Kasumi-1 (cell line): ENCODE measurements at places on chromosomes 16 and 17.

- no peak for DNase-seq
Measured at GRCh38 chr17:72306037-72306436, 185.2 kb downstream of the SOX9 start.

DNA sequence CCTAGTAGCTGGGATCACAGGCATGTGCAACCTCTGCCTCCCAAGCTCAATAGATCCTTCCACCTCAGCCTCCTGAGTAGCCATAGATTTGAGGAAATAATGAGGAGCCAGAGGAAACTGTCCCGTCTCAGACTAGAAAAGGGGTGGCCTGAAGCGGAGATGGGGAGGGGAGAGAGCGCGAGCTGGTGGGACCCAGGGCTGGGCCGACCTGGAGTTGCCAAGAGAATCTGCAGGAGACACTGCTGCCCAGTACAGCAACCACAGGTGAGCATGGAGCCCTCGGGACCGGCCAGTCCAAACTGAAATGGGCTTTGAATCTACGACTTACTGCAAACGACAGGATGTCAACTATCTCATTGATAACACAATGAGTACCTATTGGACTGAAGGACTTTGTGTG lies 24.3 kb downstream of the CD300A start:
- DNase-seq, result no peak

GRCh38 chr17:31722251-31723056 lies 136.6 kb downstream of the COPRS start:
- DNase-seq, result no peak

DNA sequence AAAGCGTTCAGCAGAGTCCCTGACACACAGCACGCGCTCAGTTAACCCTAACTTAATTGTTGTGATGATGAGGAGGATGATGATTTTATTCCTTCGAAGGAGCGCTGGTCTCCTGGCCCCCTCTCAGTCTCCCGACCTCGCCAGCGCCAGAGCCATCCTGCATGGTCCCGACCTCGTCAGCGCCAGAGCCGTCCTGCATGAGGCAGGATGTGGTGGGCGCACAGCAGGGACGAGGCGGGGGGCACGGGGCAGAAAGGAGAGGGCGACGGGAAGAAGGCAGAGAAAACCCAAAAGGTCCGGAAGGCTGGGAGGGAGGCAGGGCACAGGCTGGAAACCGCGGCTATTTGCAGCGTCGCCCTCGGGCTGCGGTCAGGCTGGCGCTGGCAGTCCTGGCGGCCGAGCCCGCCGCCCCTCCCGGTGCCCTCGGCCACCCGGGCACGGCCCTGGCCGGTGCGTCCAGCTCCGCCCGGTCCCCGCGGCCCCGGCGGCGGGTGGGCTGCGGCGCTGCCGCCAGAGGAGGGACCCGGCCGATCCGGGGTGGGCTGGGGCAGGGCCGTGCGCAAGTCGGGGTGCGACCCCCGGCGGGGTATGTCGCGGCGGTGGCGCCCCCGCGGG lies 3.0 kb upstream of the TAC4 start:
- peak; percentile 26 for DNase-seq

DNA sequence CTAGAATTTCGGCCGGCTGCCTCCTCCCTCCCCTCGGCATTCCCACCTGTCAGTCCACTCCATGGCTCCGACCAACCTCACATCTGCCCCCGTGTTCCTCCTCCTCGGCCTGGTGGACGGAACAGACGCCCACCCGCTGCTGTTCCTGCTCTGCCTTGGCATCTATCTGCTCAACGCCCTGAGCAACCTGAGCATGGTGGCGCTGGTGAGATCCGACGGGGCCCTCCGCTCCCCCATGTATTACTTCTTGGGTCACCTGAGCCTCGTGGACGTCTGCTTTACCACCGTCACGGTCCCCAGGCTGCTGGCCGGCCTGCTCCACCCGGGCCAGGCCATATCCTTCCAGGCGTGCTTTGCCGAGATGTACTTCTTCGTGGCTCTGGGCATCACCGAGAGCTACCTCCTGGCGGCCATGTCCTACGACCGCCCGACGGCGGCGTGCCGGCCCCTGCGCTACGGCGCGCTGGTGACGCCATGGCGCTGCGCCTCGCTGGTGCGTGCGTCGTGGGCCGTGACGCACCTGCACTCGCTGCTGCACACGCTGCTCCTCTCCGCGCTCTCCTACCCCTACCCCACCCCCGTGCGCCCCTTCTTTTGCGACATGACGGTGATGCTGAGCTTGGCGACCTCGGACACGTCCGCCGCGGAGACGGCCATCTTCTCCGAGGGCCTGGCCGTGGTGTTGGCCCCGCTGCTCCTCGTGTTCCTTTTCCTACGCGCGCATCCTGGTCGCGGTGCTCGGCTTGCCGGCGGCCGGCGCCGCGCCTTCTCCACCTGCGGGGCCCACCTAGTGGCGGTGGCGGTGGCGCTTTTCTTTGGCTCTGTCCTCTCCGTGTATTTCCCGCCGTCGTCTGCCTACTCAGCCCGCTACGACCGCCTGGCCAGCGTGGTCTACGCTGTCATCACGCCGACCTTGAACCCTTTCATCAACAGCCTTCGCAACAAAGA lies at the start of gene OR3A2:
Gene OR3A2, minus strand, starts transcription at position 440 of the 948 bp plus-strand sequence.
- no peak for DNase-seq

DNA sequence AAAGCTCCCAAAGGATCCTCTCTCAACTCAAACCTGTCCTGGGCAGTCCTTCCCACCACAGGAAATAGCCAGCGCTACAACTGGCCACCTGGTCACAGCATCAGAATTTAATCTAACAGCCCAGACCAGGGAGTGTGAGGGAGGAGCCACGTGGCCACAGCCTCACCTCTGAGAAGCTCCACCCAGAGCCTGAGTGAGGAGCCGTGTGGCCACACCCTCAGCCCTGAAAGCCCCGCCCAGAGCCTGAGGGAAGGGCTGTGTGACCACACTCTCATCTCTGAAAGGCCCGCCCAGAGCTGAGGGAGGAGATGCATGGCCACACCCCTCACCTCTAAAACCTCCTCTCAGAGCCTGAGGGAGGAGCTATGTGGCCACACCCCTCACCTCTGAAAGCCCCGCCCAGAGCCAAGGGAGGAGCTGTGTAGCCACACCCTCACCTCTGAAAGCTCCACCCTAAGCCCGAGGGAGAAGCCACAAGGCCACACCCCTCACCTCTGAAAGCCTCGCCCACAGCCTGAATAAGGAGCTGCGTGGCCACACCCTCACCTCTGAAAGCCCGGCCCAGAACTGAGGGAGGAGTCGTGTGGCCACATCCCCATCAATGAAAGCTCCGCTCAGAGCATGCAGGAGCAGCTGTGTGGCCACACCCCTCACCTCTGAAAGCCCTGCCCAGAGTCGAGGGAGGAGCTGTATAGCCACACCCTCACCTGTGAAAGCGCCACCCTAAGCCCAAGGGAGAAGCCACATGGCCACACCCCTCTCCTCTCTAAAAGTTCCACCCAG lies 28.6 kb downstream of the SLC38A8 start:
- peak; percentile 47 for DNase-seq

- no peak for DNase-seq
Measured at GRCh38 chr17:81852237-81852636, 8.1 kb downstream of the P4HB start.

DNA sequence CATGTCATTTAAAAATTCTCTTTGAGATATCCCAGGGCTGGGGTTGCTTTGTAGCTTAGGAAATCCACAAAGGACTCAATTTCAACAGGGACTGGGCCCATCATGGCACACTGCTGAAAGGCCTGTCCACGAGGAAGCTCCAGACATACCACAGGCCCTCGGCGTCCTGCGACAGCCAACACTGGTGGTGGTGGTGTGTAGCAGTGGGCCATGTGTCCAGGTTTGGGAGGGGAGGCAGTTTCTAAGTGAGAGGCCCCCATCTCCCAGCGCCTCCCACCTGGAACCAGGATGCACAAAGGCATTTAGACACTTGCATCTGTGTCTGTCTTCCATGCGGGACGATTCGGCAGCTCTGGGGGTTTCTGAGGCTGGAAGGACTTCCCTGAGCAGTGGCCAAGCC lies 65.2 kb upstream of the ZNF423 start:
- DNase-seq, result no peak

DNA sequence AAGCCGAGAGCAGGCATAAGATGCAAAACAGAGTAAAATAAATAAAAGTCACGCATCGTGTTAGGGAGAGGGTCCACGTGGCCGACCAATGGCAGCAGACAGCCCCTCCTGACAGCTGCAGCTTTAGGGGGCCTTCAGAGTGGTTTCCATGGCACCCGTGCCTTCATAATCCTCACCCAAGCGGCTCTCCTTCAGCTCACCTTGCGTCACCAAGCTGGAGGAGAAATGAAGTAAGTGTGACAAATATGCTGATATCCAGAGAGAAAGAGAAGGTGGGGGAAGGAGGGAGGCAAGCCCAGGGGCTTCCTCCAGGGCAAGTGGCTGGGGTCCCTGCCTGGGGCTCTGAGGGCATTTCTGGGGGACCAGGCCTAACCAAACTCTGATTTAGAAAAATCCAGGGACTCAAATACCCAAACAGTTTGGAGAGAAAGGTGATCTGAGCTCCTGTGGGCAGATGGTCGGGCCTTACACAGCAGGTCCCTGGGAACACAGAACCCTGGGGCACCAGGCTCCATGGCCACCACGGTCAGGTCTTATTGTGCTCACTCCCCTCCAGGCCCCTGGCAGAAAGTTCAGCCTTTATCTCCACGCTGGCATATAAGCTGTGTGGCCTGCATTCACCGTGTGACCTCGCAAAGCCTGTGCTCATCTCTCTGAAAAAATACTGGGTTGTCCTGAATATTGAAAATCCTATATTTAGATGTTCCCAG lies 80.7 kb upstream of the TNRC6C start:
- DNase-seq, result no peak

- DNase-seq, result no peak
Measured at GRCh38 chr17:59299400-59300092, 31.9 kb upstream of the YPEL2 start.

GRCh38 chr17:57600074-57600473 lies 145.0 kb downstream of the CCDC182 start:
- DNase-seq, result peak; percentile 32

DNA sequence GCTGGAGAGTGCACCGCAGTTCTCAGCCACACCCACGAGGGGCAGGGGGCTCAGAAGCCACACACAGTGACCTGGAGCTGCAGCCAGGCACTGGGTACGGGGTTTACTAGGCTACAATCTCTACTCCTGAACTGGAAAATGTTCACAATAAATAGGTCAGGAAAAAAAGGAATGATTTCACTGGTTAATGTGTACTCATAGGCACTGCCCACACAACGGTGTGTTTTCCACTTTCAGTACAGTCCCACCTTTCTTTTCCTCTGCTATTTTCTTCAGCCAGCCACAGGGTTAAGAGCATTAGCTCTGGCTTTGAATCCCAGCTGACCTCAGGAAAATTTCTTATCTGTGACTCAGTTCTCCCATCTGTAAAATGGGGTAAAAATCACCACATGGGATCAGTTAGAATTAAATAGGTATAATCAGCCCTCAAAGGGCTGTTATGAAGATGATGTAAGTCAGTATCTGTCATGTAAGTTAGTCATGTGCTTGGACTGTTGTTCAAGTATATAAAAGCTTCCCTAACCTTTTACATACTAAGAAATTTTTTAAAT lies 35.7 kb downstream of the ZCCHC14 start:
- DNase-seq, result no peak

GRCh38 chr16:85435286-85435685 lies 177.8 kb upstream of the GSE1 start:
- no peak for DNase-seq

DNA sequence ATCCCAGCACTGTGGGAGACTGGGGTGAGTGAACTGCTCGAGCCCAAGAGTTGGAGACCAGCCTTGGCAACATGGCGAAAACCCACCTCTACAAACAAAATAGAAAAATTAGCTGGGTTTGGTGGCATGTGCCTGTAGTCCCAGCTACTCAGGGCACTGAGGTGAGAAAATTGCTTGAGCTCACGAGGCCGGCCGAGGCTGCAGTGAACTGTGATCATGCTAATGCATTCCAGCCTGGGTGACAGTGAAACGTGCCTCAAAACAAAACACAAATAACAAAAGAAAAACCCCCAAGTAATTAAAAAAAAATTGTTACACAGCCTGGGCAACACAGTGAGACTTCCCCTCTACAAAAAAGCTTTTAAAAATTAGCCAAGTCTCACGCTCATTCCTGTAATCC lies 5.0 kb downstream of the CCDC47 start:
- no peak for DNase-seq

DNA sequence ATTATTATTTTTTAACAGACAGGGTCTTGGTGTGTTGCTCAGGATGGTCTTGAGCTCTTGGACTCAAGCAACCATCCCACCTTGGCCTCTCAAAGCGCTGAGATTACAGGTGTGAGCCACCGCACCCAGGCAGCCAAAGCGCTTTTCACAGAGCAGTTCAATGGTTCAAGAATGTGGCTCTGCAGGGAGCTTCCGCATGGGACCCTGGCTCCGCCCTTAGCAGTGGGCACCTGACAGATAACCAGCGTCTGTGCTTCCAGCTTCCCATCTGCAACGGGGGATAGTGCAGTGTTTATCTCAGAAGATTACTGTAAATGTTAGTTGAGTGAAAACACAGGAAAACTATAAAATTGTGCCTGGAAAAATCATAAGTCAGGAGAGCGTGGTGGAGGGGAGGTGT lies 99.4 kb downstream of the KCNJ12 start:
- no peak for DNase-seq

DNA sequence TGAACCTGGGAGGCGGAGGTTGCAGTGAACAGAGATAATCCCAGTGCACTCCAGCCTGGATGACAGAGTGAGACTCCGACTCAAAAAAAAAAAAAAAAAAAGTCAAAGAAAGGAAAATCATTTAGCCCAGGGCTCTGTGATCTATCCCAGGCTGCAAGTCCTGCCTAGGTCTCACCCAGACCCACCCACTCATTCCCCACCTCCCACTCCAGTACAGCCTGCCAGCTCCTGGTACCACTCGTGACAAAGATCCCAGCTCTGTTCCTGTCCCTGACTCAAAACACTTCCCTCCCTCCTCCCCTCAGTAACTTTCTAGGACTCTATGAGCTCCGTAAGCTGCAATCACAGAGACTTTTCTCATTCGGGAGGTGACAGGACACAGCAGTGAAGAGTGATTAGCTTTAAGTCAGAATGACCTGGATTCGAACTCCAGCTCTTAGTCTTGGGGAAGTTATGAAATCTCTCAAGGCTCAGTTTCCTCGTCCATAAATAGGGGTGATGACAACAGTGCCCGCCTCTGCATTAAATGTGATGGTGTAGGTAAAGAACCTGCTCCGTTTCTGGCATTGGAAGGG lies 28.0 kb upstream of the MRPS23 start:
- no peak for DNase-seq

DNA sequence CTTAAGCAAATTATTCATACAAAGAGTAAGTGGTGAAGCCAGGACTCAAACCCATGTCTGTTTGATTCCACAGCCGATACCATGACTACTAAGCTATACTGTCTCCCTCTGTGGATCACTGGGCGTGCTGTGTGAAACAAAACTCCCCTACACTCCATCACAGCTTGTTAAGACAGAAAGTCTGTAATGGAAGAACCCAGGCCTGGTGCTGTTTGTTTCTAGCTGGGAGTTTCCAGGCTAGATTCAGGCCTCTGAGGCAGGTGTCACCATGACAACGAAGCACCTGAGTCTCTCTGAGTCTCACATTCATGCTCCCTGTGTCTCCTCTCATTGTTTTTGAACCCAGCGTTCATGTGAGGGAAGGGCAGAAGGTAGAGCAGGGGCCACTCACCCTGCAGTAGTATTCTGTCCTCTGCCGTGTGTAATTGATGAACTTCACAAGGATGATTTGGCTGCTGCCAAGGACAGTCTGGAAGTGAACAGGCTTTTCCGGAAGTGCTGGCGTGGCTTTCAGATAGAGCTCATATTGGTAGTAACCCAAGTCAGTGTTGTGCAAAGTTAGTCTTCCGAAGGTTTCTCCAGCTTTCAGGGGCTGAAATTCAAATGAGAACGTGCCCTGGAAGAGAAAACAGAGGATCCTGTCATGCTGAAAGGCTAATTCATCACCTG lies 8.6 kb upstream of the VAC14 start:
- DNase-seq, result no peak

GRCh38 chr17:37816950-37817349 lies 72.1 kb upstream of the HNF1B start:
- no peak for DNase-seq

- DNase-seq, result no peak
Measured at GRCh38 chr17:35915153-35915964, 15.2 kb downstream of the RDM1 start.
